ENCODE measurements at places on chromosomes 2 and 18. TPM values are rescaled to one million over a fixed set of nuclear protein-coding genes. Genes with fewer than 3 reads are reported as not detected.

The FZD7 gene
- total RNA-seq: 103 TPM

The HOXD12 gene
- not detected for total RNA-seq

The DOK6 gene
- total RNA-seq: 2.5 TPM

The UGT1A7 gene
- not detected for total RNA-seq

DNA sequence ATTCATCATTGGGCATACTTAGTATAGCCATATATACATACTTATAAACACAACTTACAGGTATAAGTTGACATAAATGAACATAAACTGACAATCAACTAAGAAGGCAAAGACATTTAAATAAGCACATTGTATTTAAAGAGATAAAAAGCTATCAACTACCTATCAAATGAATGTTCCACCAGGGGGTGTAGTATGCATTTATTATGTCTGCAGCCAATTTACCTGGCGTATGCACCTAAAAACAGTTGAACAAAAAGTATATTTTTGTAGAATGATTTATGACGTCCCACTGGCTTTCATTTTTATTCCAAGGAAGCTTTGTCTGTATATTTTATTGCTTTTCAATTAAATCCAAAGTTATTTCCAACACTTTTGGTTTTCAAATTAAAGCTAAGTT, 323.5 kb downstream of the AFF3 start:
- DNase-seq: no peak

DNA sequence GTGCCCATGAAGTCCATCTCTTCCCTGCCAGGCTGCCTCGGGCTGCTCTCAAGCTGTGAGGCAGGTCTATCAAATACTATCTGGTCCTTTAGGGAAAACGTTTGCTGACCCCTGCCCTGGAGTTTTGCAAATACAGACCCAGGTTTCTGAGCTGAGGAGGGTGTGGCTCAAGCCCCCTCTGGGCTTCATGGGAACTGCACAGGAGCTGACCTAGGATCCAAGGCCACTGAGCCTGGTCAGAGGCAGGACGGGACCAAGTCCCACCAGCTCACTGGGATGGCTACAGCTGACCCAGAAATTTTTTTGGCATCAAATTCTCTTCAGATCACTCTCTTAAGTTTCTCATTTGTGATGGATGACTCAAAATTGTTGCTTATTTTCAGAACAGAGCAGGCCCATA, 14.1 kb downstream of the ZNF516 start:
- peak; percentile 77 for DNase-seq

GRCh38 chr2:126898636-126899035, at the start of gene TEX51:
TEX51 (plus strand) TSS chr2:126898890; CDS start chr2:126898919, 29 bp downstream.
- DNase-seq: no peak

DNA sequence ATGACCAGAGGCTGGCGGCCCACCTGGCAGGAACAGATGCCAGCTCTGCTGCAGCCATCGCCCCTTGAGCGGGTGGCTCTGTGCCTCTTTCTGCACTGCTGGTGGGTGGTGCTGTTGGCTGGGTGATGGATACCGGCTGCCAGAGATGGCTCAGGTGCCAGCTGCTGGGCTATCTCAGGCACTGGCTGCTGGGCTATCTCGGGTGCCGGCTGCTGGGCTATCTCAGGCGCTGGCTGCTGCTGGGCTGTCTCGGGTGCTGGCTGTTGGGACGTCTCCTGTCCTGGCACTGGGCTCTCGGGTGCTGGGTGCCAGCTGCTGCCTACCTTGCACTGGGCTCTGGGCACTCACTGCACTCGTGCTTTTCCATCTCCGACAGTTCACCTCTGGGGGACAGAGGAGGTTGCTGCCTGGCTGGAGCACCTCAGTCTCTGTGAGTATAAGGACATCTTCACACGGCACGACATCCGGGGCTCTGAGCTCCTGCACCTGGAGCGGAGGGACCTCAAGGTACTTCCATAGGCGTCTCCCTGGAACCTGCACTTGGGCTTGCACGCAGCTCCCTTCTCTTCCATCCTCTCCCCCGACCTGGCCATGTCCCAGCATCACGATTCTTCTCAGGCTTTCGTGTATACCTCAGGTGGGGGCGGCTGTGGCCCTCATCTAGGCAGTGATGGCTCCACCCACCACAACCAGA, 98.4 kb downstream of the USP40 start:
- DNase-seq: no peak

- no peak for DNase-seq
Observed at GRCh38 chr2:202261531-202261930, 4.0 kb upstream of the NOP58 start.

GRCh38 chr18:75210274-75211001, at the start of gene TSHZ1:
TSHZ1 (plus strand) TSS chr18:75210797; CDS start chr18:75211877, 1,080 bp downstream.
- peak; percentile 62 for DNase-seq

DNA sequence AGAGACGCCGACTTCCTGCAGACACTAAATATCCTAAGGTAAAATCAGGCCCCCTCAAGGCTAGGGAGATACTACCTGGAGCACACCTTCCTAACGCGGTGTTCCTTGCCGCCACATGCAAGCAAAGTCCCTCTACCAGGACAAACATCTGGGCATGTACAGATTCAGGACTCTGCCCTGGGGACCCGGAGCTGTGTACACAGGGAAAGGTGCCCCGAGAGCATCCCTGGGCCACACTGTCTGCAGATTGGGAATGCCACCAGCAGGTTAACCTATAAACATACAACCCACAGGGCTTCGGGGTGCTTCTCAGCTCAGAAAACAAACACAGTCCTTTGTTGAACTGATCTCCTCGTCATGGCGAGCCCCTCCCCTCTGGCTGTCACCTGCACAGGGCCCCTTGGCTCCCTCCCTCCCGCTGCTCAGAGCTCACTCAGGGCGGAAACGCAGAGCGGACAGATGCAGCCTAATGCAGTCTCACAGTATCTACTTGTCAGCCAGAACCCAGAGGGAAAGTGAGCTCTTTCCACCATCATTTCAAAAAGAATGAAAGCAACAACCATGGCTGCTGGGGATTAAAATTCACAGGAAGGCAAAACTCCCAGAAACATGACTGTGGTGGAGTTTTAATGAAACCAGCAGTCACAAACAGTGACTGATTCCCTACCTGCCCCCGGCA, 218.8 kb downstream of the HDAC4 start:
- no peak for DNase-seq

DNA sequence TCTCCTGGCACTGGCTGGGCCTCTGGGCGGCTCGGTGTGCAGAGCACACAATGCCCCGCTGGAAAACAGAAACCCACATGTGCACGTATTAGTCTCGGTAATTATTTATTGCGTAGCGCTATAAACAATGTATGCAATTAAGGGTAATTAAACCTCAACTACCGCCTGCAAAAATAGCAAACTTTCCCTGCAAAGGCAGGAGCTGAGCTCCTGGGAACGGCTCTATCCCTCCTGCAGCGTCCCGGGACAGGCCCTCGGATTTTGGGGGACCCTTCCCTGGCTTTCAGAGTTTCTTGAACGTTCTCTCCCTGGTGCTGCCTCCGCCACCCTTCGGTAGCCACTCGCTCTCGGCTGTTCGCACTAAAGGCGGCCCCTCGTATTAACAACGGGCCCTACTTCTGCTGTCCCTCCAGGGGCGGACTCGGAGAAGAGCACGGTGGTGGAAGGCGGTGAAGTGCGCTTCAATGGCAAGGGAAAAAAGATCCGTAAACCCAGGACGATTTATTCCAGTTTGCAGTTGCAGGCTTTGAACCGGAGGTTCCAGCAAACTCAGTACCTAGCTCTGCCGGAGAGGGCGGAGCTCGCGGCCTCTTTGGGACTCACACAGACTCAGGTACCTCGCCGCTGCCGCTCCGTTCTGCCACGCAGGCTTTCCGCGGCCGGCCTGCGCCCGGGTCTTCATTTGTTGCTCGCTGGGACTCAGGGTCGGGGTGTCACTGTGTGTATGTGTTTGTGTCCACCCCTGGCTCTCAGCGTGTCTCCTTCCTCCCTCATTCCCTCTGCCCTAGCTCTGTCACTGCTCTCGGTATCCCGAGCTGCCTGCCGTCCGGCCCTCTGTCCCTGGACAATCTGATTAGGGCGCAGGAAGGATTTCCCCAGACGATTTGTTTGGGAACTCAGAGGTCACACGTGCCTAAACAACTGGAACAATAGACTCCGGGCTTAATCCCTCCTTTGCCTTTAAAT, 1.2 kb downstream of the DLX1 start:
- DNase-seq: peak; percentile 89

- no peak for DNase-seq
Observed at GRCh38 chr2:173185437-173185836, 109.8 kb downstream of the MAP3K20 start.
